ENCODE measurements at places on chromosomes 1 and 21. TPM values are rescaled to one million over a fixed set of nuclear protein-coding genes. Genes with fewer than 3 reads are reported as not detected.

The TPTE gene
- not detected for total RNA-seq

The DNAJC11 gene
- 44.5 TPM for total RNA-seq

The CFHR3 gene
- total RNA-seq: not detected

The DYNLT4 gene
- total RNA-seq: not detected

The TSSK3 gene
- 1.0 TPM for total RNA-seq

The TSTD1 gene
- 34.8 TPM for total RNA-seq

The CYP4A11 gene
- not detected for total RNA-seq

The RXRG gene
- total RNA-seq: 0.17 TPM

The NBPF4 gene
- not detected for total RNA-seq

The PPFIA4 gene
- 20.0 TPM for total RNA-seq

The DISC1 gene
- total RNA-seq: 3.0 TPM

The REN gene
- not detected for total RNA-seq

The LY9 gene
- not detected for total RNA-seq

The HRNR gene
- total RNA-seq: not detected

The INAVA gene
- total RNA-seq: not detected

The FMO3 gene
- 15.6 TPM for total RNA-seq

The CELF3 gene
- total RNA-seq: not detected

The CCDC28B gene
- total RNA-seq: 8.1 TPM

The LCE1E gene
- not detected for total RNA-seq

The AKR7A2 gene
- 101 TPM for total RNA-seq

The VHLL gene
- not detected for total RNA-seq

The HMGN2 gene
- 426 TPM for total RNA-seq

The NIBAN1 gene
- total RNA-seq: 71.1 TPM

The TBX19 gene
- 2.0 TPM for total RNA-seq

The TEX38 gene
- total RNA-seq: 0.29 TPM

The CASZ1 gene
- under 0.01 TPM for total RNA-seq

The ATAD3A gene
- total RNA-seq: 25.1 TPM

The LRRC8D gene
- total RNA-seq: 34.4 TPM

The TMCO1 gene
- 103 TPM for total RNA-seq

The OR6Y1 gene
- not detected for total RNA-seq

The CD247 gene
- total RNA-seq: not detected

The GREM2 gene
- total RNA-seq: 7.7 TPM

The PLEKHN1 gene
- 0.33 TPM for total RNA-seq

The GSTM2 gene
- total RNA-seq: 26.3 TPM

The CFAP107 gene
- total RNA-seq: under 0.01 TPM

The ARF1 gene
- 297 TPM for total RNA-seq

The CASQ1 gene
- not detected for total RNA-seq

The BRINP3 gene
- not detected for total RNA-seq

The SPATA1 gene
- total RNA-seq: 1.3 TPM

Data from smooth muscle cell of trachea (primary cell).